ENCODE measurements at places on chromosomes 7 and 10.
A peak's percentile ranks its signal among the peaks of the same experiment; 100 is the strongest.

DNA sequence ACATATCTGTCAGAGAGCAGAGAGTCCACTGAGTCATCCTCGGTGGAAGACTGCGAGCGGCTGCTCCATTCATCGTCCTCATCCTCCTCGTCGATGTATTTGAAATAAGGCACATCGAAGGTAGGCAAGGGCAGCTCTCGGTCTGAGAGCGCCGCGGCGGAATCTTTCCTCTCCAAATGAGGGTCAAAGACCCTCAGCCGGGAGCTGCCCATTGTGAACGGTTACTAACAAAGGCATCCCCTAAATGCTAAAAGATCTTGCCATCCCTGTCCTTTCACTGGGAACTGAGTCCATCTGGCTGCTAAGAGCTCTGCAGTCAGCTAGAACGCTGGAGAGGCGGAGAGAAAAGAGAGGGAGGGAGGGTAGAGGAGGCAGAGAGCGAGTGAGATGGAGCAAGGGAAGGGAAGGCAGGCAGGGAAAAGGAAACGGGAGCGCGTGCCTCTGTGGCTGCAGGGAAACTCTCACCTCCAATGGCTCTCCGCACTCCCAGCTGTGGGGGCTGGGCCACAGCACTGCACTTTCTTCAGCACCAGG lies 163.4 kb downstream of the RAPGEF5 start:
- DNase-seq, result no peak

- no peak for DNase-seq
Observed at GRCh38 chr10:3473271-3473670, 300.7 kb upstream of the PITRM1 start.

GRCh38 chr10:120666308-120666707 lies 184.9 kb upstream of the WDR11 start:
- no peak for DNase-seq

GRCh38 chr10:104577163-104577562 lies 63.9 kb upstream of the SORCS3 start:
- DNase-seq, result no peak

- no peak for DNase-seq
Observed at GRCh38 chr7:859359-860030, 16.9 kb upstream of the GET4 start.

GRCh38 chr10:80493522-80494051 lies 39.5 kb downstream of the TSPAN14 start:
- DNase-seq, result no peak

GRCh38 chr10:98833542-98833941 lies 386.8 kb upstream of the HPS1 start:
- no peak for DNase-seq

DNA sequence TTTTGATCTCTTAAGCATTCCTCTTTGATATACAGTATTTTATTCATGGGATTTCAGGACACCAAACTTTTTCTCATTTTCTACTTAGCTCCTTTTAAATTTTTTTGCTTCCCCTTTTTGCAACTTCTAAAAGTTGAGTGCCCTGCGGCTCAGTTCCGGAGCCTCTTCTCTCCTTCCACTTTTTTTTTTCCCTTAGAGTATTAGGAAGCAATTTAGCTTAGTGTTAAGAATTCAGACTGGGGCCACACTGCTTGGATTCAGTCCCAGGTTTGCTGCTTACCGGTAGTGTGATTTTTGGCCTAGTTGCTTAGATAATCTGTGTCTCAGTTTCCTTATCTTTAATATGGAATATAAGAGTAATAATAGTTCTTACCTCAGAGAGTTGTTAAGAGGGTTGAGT lies 3.4 kb downstream of the STAM start:
- no peak for DNase-seq

DNA sequence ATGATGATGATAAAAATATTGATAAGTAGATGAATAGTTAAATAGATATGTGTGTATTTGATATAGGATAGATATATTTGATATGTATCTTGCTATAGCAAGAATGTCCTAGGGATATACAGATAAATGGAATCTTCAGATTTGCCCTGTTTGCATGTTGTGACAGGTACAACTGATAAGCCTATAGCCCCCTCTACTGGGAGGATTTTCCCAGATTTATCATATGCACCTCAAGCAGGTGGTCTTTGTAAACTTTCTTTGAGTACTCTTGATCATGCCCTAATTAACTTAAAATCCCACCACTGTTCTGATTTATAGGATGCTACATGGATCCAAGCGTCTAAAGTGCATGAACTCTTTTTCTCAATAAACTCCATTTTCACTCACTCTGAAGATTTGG lies 1050.7 kb downstream of the SORCS3 start:
- peak; percentile 6 for DNase-seq

DNA sequence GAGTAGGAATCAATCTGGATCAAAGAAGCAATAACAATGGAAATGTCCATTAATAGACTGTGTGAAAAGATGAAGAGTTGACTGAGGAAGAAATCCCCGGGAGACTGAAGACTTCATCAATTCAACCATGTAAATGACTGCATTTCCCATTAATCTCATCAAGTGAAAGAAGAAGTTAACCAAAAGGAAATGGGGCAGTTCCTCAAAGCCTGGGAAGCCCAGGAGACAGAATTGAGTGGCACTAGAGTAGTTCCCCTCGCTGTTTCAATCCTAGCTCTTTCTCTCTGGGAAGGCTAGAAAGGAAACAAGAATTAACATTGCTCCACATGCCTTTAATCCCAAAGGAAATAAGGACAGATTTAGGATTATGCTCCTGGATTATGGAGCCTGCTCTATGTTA lies 4.8 kb upstream of the OR6V1 start:
- no peak for DNase-seq

DNA sequence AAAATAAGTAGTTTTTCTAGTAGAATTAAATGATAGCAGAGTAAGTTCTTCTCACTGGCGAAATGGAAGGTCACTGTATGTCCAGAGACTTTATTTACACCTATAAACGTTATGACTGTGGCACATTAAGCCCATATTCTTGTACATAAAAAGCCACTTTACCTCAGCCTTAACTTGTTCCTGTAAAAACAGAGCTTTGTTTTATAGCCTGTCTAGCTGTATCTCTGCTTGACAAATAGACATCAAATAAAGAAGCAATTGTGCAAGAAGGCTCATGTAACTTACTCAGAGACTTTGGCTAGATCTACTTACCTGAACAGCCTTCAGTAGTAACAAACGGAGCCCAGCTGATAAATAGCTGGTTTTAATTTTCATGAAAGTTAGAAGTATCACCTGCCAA lies 324.1 kb upstream of the BMPER start:
- DNase-seq, result no peak

GRCh38 chr10:88213065-88213605 lies 349.7 kb downstream of the PTEN start:
- DNase-seq, result no peak

- no peak for DNase-seq
Observed at GRCh38 chr7:113639221-113639620, 279.6 kb downstream of the PPP1R3A start.

DNA sequence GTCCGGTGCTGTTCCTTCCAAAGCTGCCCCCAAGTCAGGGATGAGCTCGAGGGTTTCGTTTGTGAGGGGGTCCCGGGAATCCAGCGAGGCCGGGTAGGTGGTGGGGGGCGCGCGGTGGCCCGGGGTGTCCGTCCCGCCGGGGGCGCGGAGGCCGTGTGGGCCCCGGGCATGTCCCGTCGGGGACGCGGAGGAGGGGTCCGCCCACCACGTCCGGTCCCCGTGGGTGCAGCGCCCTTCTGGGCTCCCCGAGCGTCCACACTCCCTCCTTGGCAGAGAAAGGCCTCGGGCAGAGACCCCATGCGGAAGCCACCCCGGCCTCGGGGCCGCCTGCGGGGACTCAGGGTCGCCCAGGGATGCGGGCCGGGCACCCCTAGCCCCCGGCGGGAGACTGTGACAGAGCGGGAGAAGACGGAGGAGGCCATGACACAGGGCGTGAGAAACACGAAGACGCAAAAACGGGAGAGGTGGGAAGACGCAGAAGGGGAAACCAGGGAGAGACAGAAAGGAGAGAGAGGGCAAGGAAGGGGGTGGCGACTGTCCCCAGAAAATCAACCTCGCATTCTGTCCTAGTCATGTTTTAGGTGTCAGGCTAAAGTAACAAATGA lies 640 bp upstream of the ZNF425 start:
- DNase-seq, result no peak

- DNase-seq, result no peak
Observed at GRCh38 chr10:131187274-131187673, 124.2 kb downstream of the TCERG1L start.

DNA sequence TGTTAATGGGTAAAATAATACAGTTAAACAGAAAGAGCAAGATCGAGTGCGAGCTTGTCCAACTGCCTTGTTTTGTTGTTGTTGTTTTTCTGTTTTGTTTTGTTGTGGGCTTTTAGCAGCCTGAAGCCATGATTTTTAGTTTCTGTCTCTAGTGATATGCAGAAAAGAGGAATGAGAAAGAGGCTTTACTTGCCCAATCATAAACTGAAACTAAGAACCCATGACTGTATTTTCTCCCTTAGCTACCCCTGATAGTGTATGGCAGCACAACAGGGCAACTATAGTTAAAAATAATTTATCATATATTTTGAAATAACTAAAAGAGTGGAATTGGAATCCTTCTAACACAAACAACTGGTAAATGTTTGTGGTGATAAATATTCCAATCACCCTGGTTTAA lies 493.9 kb downstream of the GLRX3 start:
- DNase-seq, result no peak

GRCh38 chr7:128191136-128191844 lies 49.8 kb upstream of the LEP start:
- DNase-seq, result no peak

DNA sequence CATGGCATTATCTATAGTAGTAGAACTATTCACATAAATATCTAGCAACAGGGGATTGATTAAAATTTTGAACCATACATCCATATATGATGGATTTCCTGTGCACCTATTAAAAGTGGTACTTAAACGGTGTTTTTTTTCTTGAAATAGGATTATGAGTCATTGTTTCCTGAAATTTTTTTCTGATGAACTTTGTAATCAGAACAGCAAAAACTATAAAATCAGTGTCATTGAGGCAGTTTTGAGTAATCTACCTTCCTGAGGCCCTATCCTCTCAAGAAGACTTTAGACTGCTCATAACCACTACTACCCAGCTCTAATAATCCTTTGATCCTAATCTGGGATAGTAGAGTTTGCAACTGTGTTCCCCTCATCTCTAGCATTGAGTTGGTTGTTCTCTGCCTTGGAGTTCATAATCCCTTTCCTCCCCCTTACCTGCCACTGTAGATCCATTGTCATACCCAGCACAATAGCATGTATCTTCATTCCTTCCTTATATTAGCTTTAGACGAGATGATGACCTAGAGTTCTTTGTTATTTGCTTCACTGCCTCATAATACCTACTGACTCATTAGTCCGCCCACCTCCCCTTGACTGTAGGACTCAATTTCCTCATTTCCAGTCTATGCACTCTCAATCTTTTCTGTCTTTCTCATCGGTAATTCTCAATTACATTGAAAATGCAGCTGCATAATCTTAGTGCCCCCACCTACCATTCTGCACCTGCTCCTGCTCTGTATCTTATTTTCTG lies 133.4 kb downstream of the LRRC4 start:
- no peak for DNase-seq

DNA sequence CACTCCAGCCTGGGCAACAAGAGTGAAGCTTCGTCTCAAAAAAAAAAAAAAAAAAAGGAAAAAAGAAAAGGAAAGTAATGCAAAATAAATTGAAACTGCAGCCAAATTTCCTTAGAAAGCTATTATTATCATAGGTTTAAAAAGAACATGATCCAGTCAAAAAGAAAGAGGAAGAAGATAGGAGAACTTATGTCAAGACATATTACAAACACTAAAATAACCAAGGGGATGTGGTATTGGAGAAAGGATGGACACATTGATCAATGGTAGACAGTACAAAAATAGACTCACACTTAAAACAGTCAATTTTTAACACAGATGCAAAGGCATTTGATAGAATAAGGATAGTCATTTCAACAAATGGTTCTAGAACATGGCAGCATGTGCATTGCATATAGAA lies 27.3 kb upstream of the PFKP start:
- no peak for DNase-seq

- peak; percentile 75 for DNase-seq
Observed at GRCh38 chr7:143492043-143492471, 14.4 kb downstream of the TAS2R41 start.
